Hepatocyte (in vitro differentiated cells): ENCODE measurements at places on chromosomes 2 and 18. TPM values are rescaled to one million over a fixed set of nuclear protein-coding genes. Genes with fewer than 3 reads are reported as not detected.

The TMX3 gene
- 11.7 and 15.1 TPM in 2 replicates for polyA plus RNA-seq

The LYPD1 gene
- polyA plus RNA-seq, result 17.4 and 20.2 TPM in 2 replicates

The C1GALT1C1L gene
- not detected in 2 replicates for polyA plus RNA-seq

The CHN1 gene
- polyA plus RNA-seq, result 23.0 and 26.5 TPM in 2 replicates

The SNORC gene
- 5.9 and 7.5 TPM in 2 replicates for polyA plus RNA-seq

The CROCC2 gene
- 0.04 and 0.13 TPM in 2 replicates for polyA plus RNA-seq

The TBR1 gene
- not detected in 2 replicates for polyA plus RNA-seq

The POU3F3 gene
- not detected in 2 replicates for polyA plus RNA-seq

The RAMP1 gene
- polyA plus RNA-seq, result 329 and 383 TPM in 2 replicates

The RAB6C gene
- not detected in 2 replicates for polyA plus RNA-seq

The MC5R gene
- polyA plus RNA-seq, result not detected in 2 replicates
